ENCODE measurements at places on chromosomes 7 and 10. TPM values are rescaled to one million over a fixed set of nuclear protein-coding genes. Genes with fewer than 3 reads are reported as not detected.

DNA sequence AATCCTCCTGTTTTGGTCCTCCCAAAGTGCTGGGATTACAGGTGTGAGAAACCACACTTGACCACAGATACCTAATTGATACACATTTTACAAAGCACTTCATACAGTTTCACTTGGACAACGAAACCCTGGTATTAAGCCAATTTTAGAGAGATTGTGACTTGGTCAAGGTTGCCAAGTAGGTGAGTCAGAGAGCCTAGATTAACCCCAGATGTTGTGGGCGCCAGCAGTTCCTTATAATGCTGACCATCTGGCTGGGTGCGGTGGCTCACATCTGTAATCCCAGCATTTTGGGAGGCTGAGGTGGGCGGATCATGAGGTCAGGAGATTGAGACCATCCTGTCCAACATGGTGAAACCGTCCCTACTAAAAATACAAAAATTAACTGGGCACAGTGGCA is 4.9 kb upstream of the PHKG1 start:
- peak; percentile 79 for DNase-seq
- no peak overlapping the region for H3K27ac ChIP-seq
- H3K36me3 ChIP-seq = peaks cover 30% of the 10 kb centered on the region
- H3K27me3 ChIP-seq = no peaks in the 10 kb centered on the region

DNA sequence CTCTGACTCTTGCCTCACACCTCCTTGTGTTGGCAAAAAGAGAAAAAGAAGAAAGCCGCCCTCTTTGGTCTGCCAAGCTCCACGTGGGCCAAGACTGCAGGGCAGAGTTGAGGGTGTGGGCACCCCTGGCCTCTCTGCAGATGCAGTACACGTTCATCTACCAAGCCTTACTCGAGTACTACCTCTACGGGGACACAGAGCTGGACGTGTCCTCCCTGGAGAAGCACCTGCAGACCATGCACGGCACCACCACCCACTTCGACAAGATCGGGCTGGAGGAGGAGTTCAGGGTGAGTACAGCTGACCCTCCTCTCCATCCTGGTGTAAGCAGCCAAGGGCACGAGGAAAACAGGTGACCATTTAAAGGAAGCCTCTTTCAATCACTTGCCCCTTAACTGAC is 56.1 kb downstream of the MKI67 start:
- no peak overlapping the region for H3K27ac ChIP-seq
- peaks cover 44% of the 10 kb centered on the region for H3K36me3 ChIP-seq
- H3K4me1 ChIP-seq = no peaks in the 10 kb centered on the region

The OR2A42 gene
- not detected for polyA plus RNA-seq

DNA sequence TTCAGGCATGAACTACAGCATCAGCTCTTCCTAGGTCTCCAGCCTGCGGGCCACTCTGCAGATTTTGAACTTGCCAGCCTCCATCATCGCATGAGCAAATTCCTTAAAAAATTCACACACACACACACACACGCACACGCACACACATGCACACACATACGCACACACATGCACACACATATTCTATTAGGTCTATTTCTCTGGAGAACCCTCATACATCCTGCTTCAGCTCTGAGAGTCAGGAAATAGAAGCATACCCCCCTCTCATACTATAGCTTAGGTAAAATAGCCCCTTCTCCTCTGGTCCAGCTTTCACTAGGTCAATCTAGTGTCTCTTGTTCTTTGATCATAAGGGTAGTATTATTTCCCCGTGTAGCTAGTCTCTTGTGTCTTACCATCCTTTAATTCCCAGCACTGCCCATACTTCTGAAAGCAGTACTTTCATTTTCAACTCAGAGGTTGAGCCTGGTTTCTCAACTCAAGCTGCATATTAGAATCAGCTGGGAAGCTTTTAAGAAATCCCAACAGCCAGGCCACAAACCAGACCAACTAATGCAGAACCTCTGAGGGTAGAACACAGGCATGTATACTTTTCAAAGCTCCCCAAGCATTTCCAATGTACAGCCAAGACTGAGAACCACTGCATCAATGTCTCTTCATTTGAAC is 30.9 kb upstream of the ITGB8 start:
- peak overlapping the region; percentile 3 for H3K27ac ChIP-seq
- H3K36me3 ChIP-seq = no peaks in the 10 kb centered on the region
- no peak for DNase-seq

DNA sequence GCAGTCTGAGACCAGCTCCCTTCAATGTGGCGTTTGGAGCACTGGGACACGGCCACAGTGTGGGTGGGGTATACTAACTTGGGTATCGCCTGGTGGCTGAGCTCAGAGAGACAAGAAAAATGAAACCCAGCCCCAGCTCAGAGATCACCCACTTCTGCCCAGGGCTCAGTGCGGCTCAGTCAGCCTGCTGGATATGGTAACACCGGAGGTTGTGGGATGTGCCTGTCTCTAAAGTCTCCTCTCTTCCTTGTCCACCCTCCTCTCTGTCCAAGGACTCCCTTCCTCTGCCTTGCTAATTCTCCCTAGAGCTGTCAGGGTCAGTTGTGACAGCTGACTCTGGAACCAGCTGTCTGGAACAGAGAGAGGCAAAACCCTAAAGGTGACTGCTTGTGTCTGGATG is 149.1 kb downstream of the PTPN20 start:
- no peak overlapping the region for H3K27ac ChIP-seq
- no peaks in the 10 kb centered on the region for H3K27me3 ChIP-seq
- peak; percentile 26 for DNase-seq
- H3K4me1 ChIP-seq = no peaks in the 10 kb centered on the region
- no peaks in the 10 kb centered on the region for H3K36me3 ChIP-seq

DNA sequence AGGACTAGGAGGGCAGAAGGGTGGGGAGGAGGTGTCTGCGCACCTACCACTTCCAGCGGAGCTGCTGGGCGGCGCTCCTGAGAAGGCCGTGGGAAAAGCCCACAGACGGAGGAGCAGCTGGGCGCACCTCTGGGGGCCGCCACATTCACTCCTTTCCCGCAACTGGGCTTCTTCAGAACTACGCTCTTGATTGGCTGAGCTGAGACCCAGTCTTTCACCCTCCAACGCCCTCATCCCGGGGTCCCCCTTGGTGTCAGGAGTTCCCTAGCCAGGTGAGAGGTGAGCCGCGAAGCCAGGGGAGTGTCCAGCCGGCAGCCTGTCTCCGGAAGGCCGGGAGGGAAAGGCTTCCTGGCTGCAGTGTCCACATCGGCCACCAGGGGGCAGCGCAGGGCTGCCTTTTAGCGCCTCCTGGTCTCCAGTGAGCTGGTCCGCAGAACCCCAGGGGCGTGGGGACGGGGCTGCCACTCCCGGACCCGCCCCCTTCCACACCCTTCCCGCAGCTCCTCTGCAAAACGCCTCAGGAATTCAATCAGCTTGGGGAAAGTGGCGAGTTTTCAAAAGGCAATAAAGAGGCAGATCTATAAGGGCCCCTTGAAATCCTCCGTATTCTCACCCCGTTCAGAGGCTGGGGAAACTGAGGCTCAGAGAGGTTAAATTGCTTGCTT is 98.8 kb downstream of the CHST15 start:
- peaks cover 31% of the 10 kb centered on the region for H3K4me1 ChIP-seq
- H3K27ac ChIP-seq = peak overlapping the region; percentile 60
- peaks cover 18% of the 10 kb centered on the region for H3K27me3 ChIP-seq
- peak overlapping the region; percentile 21 for H3K4me3 ChIP-seq
- H3K36me3 ChIP-seq = no peaks in the 10 kb centered on the region

DNA sequence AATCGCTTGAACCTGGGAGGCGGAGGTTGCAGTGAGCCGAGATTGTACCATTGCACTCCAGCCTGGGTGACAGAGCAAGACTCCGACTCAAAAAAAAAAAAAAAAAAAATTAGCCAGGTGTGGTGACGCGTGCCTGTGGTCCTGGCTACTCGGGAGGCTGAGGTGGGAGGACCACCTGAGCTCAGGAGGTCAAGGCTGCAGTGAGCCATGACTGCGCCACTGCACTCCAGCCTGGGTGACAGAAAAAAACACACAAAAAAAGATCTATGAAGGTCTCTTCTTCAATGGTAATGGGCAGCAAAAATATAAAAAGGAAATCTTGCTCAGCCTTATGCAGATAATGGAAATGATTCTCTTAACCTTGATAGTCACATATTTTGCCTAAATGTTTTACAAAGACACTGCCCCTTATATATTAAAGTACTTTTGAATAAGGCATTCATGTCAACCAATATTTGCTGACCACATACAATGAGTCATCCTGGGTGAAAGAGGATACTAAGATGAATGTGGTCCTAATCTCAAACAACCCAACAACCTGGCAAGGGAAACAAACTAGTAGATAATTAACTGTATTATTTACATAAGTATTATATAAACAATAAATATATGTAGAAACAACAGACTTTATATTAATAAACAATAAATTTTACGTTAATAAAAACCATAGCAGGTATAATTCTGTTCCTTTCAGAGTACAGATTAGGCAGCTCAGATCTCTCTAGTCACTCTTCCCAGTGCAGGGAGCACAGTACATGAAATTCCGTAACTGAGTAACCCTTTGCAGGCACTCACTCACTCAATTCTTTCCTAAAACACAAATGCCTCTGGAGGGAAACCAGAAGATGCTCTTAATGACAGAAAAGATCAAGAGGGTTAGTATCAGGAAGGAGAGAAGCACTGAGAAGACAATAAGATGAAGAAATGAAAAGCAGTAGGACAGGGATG is 8.1 kb downstream of the TOMM7 start:
- no peaks in the 10 kb centered on the region for H3K27me3 ChIP-seq
- peaks cover 9% of the 10 kb centered on the region for H3K4me1 ChIP-seq
- DNase-seq = no peak
- no peak overlapping the region for H3K27ac ChIP-seq
- peaks cover 16% of the 10 kb centered on the region for H3K36me3 ChIP-seq
- H3K4me3 ChIP-seq = no peak overlapping the region

DNA sequence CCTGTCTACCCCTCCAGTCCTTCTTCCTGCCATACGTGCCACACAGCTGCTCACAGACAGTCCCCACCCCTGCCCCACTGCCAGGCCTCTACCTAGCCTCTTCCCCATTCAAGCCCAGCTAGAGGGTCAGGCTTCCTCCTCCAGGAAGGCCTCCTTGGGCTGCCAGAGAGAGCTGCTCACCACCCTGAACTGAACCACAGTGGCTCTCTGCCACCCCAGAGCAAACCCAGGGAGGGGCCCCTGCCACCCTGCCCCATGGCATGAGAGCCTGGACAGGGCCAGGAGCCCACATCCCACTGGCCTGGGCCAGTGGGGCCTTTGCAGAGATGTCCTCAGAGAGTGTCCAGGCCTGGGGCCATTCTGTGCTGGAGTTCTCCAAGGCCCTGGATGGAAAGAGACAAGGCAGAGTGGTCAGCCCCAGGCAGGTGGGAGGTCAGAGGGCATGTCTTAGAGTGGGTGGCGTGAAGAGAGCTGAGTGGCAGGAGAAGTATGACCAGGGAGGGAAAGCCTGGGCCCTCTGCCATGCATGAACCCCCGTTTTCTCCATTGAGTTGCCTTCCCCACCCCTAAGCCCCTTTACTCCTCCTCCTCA is 40.4 kb downstream of the TMEM270 start:
- DNase-seq = peak; percentile 39
- H3K4me1 ChIP-seq = peaks cover 2% of the 10 kb centered on the region
- H3K4me3 ChIP-seq = no peak overlapping the region
- no peaks in the 10 kb centered on the region for H3K36me3 ChIP-seq

- no peak overlapping the region for H3K27ac ChIP-seq
- DNase-seq = no peak
- H3K27me3 ChIP-seq = no peaks in the 10 kb centered on the region
- H3K4me1 ChIP-seq = no peaks in the 10 kb centered on the region
- H3K36me3 ChIP-seq = no peaks in the 10 kb centered on the region
- no peak overlapping the region for H3K4me3 ChIP-seq
These were observed 82.5 kb upstream of the GATA3 start for GRCh38 chr10:7971949-7972348.

The FKBP6 gene
- not detected for polyA plus RNA-seq

- no peaks in the 10 kb centered on the region for H3K36me3 ChIP-seq
- H3K27ac ChIP-seq = no peak overlapping the region
- no peaks in the 10 kb centered on the region for H3K4me1 ChIP-seq
- no peaks in the 10 kb centered on the region for H3K27me3 ChIP-seq
- no peak for DNase-seq
These were observed 65.1 kb upstream of the EBF3 start for GRCh38 chr10:130029209-130029608.

The HECTD2 gene
- polyA plus RNA-seq = 2.4 TPM

- no peaks in the 10 kb centered on the region for H3K27me3 ChIP-seq
- peaks cover 2% of the 10 kb centered on the region for H3K36me3 ChIP-seq
- no peaks in the 10 kb centered on the region for H3K4me1 ChIP-seq
- DNase-seq = peak; percentile 56
- H3K27ac ChIP-seq = peak overlapping the region; percentile 92
- H3K4me3 ChIP-seq = peak overlapping the region; percentile 45
These were observed 75.1 kb downstream of the ANKRD61 start for GRCh38 chr7:6106140-6106904.

The BRI3 gene
- polyA plus RNA-seq = 339 TPM

The NODAL gene
- not detected for polyA plus RNA-seq

- no peak overlapping the region for H3K4me3 ChIP-seq
- DNase-seq = no peak
- peaks cover 20% of the 10 kb centered on the region for H3K4me1 ChIP-seq
- H3K27me3 ChIP-seq = no peaks in the 10 kb centered on the region
These were observed 471.9 kb upstream of the PODXL start for GRCh38 chr7:132028144-132028920.

The HKDC1 gene
- 19.2 TPM for polyA plus RNA-seq

- H3K27me3 ChIP-seq = no peaks in the 10 kb centered on the region
- peaks cover 2% of the 10 kb centered on the region for H3K4me1 ChIP-seq
- H3K27ac ChIP-seq = no peak overlapping the region
- no peaks in the 10 kb centered on the region for H3K36me3 ChIP-seq
- no peak overlapping the region for H3K4me3 ChIP-seq
These were observed 122.3 kb downstream of the SH3PXD2A start for GRCh38 chr10:103733045-103733419.

The AGR3 gene
- polyA plus RNA-seq = 216 TPM

All from sigmoid colon (tissue), 7 donors.